ENCODE measurements at places on chromosomes 4 and X.

DNA sequence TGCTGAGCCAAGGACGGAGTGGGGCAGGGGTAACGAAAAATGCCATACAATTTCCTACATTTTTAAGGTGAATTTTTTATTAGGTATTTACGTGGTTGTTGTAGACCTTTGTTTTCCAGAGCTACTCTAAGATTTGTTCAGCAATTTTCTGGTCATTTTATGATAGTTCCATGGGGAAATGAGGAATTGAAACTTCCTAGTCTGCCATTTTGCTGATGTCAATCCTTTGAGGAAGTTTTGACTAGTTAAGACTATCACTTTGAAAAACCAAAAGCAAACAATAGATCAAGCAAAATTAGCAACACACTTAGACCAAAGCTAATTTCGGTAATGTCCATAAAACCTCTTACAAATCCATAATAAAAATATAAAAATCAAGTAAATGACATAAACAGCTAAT is 7.0 kb upstream of the TLR3 start:
- no peak for DNase-seq

- no peak for DNase-seq
These were observed 1.9 kb downstream of the MAN2B2 start for GRCh38 chr4:6576932-6577331.

DNA sequence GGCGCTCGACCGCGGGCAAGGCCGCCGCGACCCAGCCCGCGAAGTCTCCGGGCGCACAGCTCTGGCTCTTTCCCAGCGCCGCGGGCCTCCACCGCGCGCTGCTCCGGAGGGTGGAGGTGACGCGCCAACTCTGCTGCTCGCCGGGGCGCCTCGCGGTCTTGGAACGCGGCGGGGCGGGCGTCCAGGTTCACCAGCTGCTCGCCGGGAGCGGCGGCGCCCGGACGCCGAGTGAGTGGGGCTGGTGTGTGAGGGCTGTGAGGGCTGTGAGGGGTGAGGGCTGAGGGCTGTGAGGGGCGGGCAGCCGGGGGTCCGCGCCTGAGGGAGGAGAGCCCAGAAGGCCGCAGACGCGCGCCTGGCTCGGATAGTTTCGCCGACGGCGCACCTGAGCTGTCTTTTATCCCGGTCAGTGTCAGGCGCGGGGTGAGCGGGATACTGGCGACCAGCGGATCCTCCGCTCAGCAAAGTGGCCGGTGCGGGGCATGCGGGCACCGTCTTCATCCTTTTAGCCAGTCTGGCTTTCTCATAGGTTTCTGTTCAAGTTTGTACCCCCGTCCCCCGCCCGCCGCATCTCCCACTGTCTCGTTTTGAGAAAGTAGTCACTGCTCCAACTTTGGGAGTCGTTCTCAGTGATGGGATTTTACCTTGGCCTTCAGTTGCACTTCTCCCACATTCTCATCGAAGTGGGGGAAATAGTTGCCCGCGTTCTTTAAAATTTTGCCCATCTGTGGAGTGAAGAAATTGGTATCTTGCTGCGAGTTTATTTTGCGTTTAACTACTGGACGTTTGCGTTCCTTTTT is 586 bp downstream of the HERC5 start:
- peak; percentile 54 for DNase-seq

GRCh38 chrX:31223817-31224216 is 152.0 kb upstream of the FTHL17 start:
- no peak for DNase-seq

DNA sequence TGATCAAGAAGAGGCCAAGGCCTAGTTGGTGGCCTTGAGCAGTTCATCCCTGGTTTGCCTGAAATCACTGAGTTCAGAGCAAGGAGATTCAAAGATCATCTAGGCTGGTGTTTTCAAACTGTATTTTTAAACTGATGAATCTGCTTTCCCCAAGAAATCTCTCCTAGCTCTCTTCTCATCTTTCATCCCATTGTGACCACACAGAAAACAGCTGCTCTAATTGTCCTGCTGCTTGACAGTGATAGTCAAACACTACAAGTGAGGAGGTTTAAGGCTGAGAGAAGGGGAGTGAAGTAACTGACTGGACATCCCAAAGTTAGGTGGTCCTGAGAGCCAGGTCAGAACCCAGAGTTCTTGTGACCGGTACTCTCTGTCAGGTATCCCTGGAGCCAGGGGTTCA is 91.5 kb downstream of the LNX1 start:
- no peak for DNase-seq

DNA sequence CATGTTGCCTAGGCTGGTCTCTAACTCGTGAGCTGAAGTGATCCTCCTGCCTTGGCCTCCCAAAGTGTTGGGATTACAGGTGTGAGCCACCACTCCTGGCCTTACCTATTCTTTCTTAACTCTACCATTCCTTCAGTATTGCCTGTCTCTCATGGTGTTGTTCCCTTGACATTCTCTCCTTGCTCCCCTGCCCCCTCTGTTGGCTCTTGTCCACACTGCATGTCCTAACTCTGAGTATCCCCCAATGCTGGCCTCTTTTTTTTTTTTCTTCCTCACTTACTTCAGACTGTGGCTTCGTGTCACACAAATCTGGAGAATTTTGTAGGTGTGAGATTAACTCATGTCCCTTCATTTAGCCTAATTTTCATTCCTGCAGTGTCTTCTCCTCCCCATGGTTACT is 22.9 kb upstream of the FRMPD4 start:
- no peak for DNase-seq

GRCh38 chrX:120235284-120235683 is 15.3 kb upstream of the ZBTB33 start:
- no peak for DNase-seq

- no peak for DNase-seq
These were observed 21.3 kb downstream of the PLRG1 start for GRCh38 chr4:154528869-154529268.

- DNase-seq: peak; percentile 31
These were observed 32.8 kb downstream of the FAM13A start for GRCh38 chr4:89024051-89024675.

GRCh38 chr4:15902746-15903145 is 35.8 kb downstream of the FGFBP1 start:
- DNase-seq: no peak

DNA sequence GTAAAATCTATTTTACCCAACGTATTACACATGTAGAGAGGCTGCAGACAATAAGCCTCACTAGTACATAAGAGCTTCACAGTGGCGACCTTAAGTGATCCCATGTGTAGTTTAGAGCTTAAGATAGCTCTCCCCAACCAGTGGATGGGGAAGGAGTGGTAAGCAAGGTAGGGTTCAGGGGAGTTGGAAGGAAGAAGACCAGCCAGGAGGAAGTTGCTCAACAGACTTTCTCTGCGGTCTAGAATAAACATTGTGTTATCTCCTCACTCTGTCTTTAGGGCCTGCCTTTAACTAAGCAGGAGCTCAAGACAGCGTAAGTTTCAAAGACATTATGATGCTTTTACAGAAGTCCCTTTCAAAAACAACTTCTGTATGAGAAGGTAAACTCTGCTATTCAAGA is 16.8 kb downstream of the MEPE start:
- no peak for DNase-seq

DNA sequence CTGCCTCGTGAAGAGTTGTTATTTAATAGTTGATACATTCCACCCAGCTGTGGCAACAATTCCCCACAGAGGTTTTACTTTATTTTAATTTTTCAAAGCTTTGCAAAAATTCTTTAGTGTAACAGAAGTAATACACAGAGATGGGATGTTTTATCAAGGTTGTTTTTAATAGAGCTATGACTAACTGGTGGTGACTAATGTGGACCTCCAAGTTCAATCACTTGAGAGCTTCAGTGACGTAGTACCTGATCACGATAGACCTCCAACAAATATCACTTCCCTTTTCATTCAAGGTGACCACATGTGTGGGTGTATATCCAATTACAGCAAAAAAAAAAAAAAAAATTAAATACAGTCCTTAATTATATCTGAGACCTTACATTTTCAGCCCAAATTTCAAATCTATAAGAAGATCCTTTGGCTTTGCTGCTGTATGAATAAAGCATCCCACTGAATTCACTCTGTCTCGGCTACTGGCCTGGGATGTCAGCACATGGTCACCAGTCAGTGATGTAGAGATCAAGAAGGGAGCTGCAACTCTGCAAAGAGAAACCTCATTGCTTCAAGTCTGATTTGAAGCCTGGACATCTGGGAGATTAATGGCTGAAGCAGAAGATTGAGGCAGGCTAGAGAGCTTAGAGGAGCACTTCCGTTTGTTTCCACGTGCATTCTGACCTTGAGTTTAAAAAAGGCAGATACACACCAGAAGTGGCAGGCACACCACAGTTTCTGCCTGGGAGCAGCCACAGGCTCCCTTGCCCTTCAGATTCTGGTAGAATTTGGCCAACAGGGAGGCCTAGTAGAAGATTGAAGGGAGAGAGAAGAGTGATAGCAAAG is 345.9 kb upstream of the NOCT start:
- no peak for DNase-seq

- no peak for DNase-seq
These were observed 286.3 kb downstream of the PDGFC start for GRCh38 chr4:156685308-156685707.

GRCh38 chrX:30781711-30782444 is 107.2 kb downstream of the TAB3 start:
- no peak for DNase-seq

DNA sequence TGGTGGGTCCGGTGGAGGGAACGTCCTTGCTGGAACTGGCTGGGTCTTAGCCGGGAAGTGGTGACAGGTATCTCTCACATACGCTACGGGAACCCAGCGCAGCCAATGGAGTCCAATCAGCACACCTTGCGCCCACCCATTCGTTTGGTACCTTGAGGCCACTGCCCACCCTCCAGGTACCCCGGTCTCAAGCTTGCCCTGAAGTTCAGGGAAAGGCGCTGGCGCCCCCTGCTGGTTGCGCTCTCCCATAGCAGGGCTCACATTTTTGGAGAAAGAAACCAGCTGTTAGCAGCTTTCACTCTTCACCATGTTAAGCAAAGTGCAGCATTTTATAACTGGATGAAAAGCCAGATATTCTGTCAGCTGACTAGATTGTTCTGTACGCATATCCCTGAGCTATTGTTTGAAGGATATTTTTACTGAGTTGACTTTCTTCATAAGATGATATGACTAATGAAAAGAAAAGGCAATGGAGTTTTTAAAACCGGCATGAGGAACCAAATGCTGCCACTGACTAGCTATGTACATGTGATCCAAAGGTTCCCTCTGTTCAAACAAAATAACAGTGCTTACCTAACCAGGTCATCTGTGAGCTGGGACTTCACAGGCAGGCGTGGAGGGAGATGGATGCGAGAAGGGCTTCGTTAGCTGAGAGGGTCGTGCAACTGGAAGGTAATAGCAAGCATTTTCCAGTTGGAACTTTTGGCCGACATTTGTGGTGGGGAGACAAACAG is 43.7 kb downstream of the OTOP1 start:
- no peak for DNase-seq

DNA sequence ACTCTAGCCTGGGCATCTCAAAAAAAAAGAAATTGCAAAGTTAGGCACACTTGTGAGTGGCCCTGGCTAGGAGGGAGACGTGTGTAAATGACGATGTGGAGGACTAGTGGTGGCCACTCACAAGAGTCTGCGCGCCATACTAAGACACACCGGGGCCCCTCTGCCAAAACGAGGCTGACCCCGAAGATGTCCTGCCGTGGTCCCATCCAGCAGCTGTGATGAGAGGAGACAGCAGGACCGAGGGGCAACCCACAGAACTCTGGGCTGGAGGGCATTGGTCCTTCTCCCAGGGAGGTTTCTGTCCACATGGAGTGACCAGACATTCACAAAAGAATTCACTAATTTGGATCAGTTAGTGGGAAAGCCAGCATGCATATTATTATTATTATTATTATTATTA is 47.4 kb downstream of the NOP14 start:
- no peak for DNase-seq

DNA sequence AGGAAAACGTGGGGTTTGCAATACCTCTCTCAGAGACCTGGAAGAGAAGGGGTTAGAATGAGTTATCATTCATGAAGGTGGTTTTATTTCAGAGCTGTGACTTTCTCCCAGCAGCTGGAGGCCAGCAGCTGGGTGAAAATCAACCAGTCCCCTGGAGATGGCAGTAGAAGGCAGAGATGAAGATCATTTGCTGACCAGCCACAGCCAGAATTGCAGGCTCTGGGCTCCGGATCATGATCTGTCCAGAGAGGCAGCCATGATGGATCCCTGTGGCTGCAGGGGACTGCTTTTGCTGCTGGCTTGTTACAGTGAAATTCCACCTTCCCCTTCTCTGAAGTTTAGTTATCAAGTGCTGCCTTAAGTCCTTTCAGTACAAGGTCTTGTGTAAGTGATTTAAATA is 46.9 kb upstream of the TAB3 start:
- DNase-seq: no peak

DNA sequence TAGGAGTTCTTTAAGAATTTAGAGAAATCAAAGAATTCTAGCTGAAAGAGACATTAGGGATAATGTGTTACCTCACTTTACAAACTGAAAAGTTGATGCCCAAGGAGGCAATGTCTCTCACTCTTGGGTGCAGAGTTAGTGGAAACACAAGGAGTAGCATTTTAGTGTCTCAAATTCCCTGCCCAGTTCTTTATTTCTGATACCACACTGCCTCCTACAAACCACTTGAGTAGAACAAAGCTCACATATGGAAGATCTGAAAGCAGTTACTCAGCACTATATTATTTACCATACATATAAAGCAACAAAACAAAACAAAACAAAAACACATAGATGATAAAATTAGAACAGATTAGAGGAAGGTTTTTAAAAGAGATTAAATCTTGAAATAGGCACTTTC is 124.2 kb downstream of the REELD1 start:
- DNase-seq: no peak

GRCh38 chrX:148354916-148355315 is 145.5 kb upstream of the AFF2 start:
- DNase-seq: no peak

GRCh38 chr4:5222951-5223350 is 171.7 kb downstream of the STK32B start:
- no peak for DNase-seq

DNA sequence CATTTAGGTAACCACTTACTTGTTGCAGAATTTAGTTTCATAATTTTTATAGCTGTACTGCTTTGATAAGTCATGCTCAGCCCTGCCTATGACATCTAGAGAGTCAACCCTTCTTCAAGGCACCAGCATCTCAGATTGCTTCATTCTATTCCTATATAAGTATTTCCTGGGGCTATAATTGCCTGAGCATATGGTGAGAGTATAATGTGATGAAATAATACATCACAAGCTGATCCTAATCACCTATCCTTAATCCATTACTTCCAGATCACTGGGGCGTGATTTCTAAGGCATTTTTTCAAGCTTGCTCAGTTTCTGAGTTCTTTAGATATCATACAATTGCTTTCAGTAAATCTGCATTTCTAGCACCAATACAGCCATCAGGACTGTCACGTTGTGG is 200.0 kb upstream of the NPY2R start:
- DNase-seq: no peak

- no peak for DNase-seq
These were observed 98.3 kb upstream of the MAML3 start for GRCh38 chr4:140252141-140252741.

- DNase-seq: no peak
These were observed 966 bp downstream of the PDGFC start for GRCh38 chr4:156970501-156971164.

GRCh38 chrX:136742721-136743379 is 37.9 kb downstream of the ARHGEF6 start:
- no peak for DNase-seq

- DNase-seq: no peak
These were observed 95.5 kb downstream of the CASK start for GRCh38 chrX:41827886-41828285.

- DNase-seq: no peak
These were observed 231.5 kb upstream of the ATP6AP2 start for GRCh38 chrX:40349251-40349650.

- no peak for DNase-seq
These were observed 52.0 kb downstream of the RASL11B start for GRCh38 chr4:52914051-52914605.

GRCh38 chr4:71473541-71474240 is 134.9 kb downstream of the SLC4A4 start:
- DNase-seq: no peak

Measured in activated naive CD4-positive, alpha-beta T cell treated with anti-CD3 and anti-CD28 coated beads, Interleukin-2, amount 50 U/mL, for 16 hours (primary cell).